ENCODE measurements at places on chromosomes 7 and 10.

GRCh38 chr10:99785646-99786045 lies 3.2 kb downstream of the ABCC2 start:
- no peak for DNase-seq

- no peak for DNase-seq
Measured at GRCh38 chr7:908159-908581, 31.8 kb downstream of the GET4 start.

DNA sequence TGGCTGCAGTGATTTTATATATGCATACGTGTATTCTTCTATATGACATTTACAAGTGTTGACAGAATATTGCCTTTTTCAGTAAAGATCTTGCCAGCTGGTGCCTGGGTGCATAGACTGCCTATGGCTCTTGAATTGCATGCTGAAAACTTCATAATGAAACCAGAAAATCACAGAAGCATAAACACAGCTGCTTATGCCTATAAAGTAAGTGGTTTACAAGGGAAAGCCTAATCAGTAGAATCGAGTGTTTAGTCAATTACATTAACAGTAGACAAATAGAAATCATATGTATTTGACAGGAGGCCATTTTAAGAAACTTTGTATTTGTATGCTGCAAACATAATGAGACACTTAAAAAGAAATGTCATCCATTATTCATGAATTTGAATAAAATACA lies 82.5 kb downstream of the TMEM168 start:
- no peak for DNase-seq

GRCh38 chr10:34297541-34298345 lies 517.4 kb downstream of the PARD3 start:
- DNase-seq: no peak

DNA sequence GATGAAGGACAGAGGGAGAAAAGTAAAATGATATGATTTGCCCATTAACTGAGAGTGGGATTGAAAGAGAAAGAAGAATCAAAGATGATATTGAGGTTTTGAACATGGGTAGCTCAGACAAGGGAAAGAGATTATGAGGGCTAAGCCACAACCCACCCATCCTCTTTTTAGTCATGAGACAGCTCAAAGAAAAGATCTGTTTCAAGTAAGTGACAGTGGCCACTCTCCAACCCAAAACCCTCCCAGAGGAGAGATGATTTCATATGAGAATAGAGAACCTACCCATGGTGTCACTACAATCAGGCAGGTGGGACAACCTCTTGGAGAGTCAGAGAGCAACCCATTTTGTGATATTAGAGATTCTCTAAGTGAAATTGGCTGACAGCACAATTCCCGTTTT lies 32.2 kb downstream of the PLXNA4 start:
- DNase-seq: no peak

GRCh38 chr10:116698364-116698763 lies 44.0 kb downstream of the HSPA12A start:
- DNase-seq: no peak

DNA sequence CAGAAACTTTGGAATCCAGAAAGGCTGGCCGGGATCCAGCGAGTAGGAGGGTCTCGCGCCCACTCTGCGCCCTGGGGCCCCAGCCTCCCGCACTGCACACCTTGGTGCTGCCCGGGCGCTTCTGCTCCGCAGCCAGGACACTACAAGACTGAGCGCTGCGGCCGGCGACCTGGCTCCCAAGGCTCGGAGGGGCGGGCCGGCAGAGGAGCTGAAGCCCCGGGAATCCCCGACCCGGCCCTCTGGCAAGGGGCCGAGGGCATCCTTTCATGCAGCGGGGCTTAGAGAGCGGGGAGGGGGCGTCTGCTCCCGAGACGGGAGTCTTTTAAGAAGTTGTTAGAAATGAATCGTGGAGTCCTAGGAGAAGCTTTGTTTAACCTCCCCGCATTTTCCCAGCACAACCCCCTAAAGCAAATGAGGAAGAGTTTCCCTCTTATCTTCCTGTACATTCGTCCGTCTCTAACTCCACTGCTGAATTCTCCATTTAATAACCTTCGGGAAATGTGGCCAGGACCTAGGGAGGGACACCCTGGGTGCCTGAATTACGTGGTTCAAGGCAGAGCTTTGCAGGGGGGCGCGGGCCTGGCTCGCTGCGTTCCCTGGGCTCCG lies 1.1 kb downstream of the VWC2 start:
- DNase-seq: no peak

DNA sequence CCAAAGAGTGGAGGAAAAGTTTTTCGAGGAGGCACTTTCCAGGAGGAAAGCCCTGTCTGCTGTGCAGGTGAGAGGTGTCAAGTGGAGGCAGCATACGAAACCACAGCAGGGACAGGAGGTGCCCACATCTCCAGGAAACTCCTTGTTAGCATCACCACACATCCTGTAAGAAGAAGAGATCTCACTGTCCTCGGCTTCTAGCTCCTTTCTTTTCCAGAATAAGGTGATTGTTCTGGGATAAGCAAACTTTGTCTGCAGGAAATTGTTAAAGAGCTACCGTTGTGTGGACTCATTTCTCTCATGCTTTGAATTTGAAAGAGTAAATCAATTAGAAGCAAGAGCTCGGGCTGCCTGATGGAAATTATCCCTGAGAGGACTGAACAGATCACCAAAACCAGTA lies 269.4 kb downstream of the CXCL12 start:
- no peak for DNase-seq

DNA sequence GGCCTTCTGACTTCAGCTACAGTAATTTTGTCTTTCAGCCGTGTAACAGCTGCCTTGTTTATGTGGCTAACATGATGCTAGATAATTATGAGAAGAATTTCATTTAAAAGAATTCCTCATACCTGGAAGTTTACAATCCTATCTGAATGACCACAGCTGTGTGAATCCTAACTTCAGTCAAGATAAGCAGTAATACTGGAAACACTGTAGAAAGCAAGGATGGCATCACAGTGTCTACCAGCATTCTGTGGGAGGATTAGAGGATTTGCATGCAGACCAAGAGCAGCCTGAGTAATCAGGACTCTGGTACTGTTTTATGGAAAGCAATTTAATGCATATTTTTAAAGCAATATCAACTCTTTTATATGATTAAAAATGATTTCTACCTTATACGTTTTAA lies 282.4 kb downstream of the EXOC4 start:
- DNase-seq: no peak

DNA sequence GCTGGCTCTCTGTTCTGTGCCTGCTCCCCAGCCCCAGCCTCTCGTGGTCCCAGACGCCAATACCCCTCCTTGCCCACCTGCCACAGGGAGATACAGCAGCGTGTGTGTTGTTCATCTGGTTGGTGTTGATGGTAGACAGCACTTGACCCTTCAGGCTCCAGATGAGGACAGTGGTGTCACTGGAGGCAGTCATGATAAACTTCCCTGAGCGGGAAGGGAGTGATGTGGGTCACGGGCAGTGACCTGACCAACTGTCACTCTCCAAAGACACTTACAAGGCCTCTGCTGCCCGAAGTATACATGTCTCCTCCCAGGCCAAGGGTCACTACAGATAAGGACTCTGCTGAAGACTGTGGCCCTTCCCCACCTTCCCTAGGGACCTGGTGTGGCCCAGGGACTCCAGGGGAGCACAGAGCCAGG lies 5.6 kb downstream of the TBL2 start:
- DNase-seq: no peak

DNA sequence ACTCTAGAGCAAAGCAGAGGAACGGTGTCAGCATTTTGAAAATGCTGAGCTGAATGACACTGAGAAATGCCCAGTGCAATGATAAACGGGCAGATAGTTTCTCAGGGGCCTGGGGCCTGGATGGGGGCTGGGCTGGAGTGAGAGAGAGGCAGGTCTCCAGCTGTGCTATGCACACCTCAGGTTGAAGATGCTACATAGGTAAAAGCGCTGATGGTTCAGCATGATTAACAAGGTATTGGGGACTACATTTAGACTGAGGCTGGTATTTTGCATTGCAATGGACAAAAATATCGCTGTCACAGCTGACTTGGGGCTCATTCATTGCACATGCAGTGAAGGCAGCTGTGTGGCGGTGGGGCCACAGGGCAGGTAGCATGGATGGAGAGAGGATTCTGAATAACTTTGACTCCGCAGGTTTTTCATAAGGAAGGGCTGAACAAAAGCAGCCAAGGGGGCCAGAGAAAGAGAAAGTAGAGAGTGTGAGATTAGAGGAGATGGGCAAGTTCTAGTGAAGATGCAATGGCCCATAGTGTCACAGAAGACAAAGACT lies 290.8 kb upstream of the ZNF32 start:
- DNase-seq: no peak

GRCh38 chr10:123678376-123678775 lies 12.2 kb downstream of the GPR26 start:
- DNase-seq: no peak

GRCh38 chr7:4245135-4245865 lies 436.8 kb upstream of the FOXK1 start:
- no peak for DNase-seq

GRCh38 chr10:112510384-112510783 lies 63.4 kb downstream of the VTI1A start:
- no peak for DNase-seq

GRCh38 chr10:129331207-129331838 lies 135.7 kb upstream of the MGMT start:
- DNase-seq: no peak

DNA sequence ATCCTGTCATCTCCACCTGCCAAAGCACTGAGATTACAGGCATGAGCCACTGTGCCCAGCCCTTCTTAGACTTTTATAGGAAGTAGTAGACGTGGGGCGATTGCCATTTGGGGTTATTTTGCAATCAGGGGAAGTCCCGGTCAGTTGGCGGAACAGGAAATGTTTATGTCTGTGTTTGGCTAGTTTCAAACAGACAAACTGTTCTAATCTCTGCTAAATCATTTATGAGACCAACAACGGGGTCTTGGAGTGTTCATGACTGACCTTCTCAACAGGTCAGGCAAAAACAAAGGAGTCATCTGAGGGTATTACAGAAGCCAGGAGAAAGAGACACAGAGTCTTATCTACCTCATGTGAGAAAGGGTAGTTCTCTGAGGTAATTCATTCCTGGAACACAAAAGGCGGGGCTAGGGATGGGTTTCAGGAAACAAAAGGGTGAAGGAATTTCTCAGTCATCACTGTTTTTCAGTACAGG lies 6.6 kb upstream of the TPK1 start:
- DNase-seq: no peak

- no peak for DNase-seq
Measured at GRCh38 chr10:69976795-69977546, 75.7 kb upstream of the MACROH2A2 start.

DNA sequence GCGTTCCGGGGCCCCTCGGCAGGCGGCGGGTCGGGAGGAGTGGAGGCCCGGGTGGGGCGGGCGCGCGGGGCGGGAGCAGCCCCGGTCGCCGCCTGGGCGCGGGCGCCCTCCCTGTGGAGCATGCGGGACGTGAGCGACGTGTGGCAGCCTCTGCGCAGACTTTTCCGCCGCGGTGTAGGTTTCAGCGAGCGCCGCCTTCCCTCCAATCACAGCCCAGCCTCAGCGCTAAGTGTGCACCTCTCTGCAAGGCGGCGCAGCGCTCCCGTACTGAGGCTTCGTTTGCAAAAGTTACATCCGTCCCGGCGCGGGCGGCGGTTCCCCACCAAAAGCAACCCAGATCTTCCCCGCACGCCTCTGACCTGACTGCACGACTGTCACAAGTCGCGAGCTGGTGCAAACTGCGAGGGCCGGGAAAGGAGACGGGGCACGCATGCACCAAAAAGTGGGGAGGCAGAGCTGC lies 1.2 kb upstream of the PFKFB3 start:
- peak; percentile 89 for DNase-seq

GRCh38 chr10:86727470-86727869 lies 28.9 kb upstream of the BMPR1A start:
- DNase-seq: no peak

- DNase-seq: no peak
Measured at GRCh38 chr7:28815928-28816373, 142.2 kb downstream of the TRIL start.

DNA sequence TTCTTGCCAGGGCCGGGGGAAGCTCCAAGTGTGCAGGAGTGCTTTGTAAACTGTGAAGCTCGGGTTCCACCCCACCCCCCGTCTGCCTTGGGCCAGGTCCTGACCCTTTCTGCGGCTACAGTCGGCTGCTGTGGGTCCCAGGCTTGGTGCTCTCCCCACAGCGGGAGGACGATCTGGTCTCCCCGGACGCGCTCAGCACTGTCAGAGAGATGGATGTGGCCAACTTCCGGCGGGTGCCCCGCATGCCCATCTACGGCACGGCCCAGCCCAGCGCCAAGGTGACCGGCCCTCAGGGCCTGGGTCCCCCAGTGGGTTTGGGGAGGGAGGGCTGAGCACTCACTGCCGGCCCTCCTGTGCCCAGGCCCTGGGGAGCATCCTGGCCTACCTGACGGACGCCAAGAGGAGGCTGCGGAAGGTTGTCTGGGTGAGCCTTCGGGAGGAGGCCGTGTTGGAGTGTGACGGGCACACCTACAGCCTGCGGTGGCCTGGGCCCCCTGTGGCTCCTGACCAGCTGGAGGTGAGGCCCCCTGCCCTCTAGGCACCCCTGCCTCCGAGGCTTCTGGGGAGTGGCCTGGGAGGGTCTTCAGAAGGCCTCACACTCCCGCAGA lies 60.3 kb downstream of the PALD1 start:
- DNase-seq: no peak

- no peak for DNase-seq
Measured at GRCh38 chr7:91043186-91043585, 221.0 kb upstream of the FZD1 start.

DNA sequence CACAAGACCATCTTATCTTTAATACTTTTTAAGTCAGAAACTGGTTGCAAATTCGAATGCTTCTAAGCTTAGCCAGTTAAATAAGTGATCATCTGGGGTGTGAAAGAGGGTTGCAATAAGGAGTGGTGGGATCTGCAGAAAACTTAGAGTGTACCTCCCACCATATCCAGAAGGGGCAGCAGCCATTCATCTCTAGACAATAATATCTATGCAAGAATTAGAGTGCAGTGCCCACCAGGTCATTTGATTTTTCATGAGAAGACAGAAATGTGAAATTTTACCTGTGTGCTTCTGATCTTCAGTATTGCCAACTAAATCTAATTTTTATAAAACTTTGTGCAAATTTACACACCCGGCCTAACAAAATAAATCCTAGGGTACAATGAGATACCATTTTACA lies 127.2 kb upstream of the SP4 start:
- DNase-seq: no peak

- DNase-seq: peak; percentile 89
Measured at GRCh38 chr10:6530211-6530840, 49.8 kb downstream of the PRKCQ start.
